ENCODE measurements at places on chromosomes 13 and 19. TPM values are rescaled to one million over a fixed set of nuclear protein-coding genes. Genes with fewer than 3 reads are reported as not detected.

The ZNF470 gene
- 1.5 TPM for total RNA-seq

The SYNE4 gene
- 3.4 TPM for total RNA-seq

The ZNF99 gene
- total RNA-seq, result not detected

The ZGLP1 gene
- 0.89 TPM for total RNA-seq

The NCAN gene
- not detected for total RNA-seq

The ZFP14 gene
- 0.33 TPM for total RNA-seq

The MBD3L3 gene
- not detected for total RNA-seq

The PSG4 gene
- total RNA-seq, result not detected
